IPS-NIHi11 (cell line): ENCODE measurements at places on chromosomes 3 and 15.

GRCh38 chr3:139325551-139325950 is 18.3 kb upstream of the MRPS22 start:
- DNase-seq, result no peak

GRCh38 chr3:29339016-29339833 is 58.4 kb downstream of the RBMS3 start:
- DNase-seq, result no peak

GRCh38 chr3:123388042-123388441 is 60.8 kb downstream of the ADCY5 start:
- no peak for DNase-seq

- no peak for DNase-seq
These were observed 142.2 kb downstream of the FOXP1 start for GRCh38 chr3:71441217-71441924.

GRCh38 chr3:160622263-160623045 is 54.5 kb upstream of the ARL14 start:
- no peak for DNase-seq

DNA sequence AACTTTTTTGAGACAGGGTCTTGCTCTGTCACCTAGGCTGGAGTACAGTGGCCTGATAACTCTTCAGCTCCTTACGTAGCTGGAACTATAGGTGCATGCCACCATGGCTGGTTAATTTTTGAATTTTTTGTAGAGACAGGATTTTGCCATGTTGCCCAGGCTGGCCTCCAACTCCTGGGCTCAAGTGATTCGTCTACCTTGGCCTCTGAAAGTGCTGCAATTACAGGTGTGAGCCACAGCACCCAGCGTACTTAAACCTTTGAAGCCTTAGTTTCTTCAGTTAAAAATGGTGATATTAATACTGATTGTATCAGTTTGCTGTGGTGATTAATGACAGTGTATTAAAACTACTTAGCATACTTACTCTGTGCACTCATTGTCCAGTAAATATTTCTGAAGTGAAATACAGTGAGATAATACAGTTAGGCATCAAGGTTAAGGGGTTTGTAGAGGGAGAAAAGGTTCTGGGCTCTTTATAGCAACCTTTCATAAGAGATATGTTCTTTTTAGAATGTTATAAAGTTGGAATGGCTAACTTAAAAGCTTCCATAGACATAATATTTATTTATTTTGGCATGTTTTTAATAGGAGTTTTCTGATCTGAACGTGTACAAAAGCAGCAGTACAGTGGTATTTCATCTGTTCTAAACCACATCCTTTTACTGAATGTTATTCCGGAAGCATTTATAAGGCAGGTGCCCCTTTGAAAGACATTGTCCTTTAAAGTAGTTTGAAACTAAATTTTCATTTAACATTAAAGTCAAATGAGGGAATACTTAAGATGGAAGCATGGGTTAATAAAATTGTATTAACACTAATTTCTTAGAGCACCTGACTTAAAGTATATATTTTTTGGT is 23.6 kb downstream of the NCK1 start:
- DNase-seq, result no peak

DNA sequence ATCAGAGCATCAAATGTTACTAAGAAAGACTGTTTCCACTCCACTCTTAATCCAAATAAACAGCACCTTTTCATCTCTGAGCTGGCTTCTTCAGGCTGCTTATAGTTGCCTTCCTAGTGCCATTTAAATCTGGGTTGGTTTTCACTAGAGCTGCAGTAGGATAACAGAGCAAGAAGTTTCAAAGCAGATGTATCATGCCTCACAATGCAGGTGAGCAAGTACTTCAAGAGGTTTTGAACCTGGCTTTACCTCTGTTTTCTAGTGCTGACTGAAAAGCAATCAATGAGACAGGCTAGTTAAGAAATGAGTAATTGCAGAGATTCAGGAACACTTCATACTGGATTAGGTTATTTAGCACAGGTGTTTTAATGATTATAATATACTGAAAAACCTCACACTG is 147.7 kb upstream of the SATB1 start:
- no peak for DNase-seq

GRCh38 chr15:59396211-59396610 is 23.5 kb upstream of the MYO1E start:
- DNase-seq, result no peak

DNA sequence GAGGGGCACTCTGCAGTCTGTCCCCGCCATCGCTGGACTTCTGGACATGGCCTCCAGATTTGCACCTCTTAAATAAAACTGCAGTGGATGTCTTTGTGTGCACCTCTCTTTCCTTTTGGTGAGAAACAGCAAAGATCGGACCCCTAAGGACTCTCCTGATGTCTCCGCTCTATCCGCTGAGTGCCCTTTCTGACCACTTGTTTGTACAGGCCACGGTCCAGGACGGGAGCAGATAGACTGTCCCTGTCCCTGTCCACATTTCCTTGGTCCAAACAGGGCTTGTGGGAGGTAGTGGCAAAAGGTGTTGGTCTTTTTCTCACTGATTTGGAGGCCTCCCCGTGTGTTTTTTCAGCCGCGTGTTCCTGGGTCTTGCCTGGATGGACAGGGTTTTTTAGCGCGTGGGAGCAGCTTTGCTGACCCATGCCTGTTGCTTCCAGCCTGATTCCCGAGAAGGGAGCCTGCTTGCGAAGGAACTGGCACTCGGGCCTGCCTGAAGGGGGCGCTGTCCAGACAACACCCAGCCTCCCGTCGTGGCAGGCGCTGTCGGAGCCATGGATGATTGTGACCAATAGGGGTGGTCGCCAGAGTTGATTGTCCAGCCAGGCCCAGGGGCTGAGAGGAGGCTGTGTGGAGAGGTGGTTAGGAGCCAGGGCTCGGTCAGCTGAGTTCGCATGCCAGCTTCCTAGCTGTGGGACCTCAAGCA is 13.2 kb upstream of the STAB1 start:
- peak; percentile 94 for DNase-seq

DNA sequence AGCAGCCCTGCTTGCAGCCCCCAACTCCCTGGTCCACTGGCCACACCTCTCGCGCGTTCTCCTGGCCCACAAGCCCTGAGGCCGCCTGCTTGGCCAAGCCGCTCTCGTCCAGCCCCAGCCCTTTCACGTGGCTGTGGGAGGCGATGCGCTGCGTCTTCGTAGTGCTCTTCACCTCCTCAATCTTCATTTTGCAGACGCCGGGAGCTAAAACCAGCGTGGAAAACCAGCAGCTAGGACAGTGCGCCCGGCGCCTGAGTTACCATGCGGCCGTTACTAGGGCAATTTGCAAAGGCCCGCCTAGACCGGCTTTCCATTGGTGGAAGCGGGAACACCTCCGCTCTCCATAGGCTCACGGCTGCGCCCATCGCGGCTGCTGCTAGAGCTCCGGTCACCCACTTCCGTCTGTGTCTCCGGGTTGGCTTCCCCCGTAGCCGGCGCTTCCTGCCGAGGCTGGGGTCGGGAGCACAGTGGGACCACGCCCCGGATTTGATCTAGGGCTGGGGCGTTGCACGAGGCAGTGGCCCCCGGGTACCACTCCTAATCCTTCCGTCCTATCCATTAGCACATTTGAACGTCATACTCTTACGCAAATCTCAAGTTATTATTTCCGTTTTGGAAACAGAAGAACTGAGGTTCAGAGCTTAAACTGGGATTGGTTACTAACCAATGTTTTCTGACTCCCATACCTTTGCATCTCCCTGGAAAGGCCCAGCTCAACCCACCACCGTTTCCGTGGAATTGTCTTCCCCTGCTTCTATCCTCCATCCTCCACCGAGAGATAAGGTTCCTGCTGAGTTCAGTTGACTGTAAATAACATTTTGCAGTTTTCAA is at the start of gene RUVBL1:
TSS of gene RUVBL1 (minus strand) at position 275 of the 831 bp plus-strand sequence. CDS start at position 187, 88 bp downstream.
- DNase-seq, result peak; percentile 99
